Activated naive CD8-positive, alpha-beta T cell treated with anti-CD3 and anti-CD28 coated beads for 36 hours (primary cell): ENCODE measurements at places on chromosomes 2 and 18.
A peak's percentile ranks its signal among the peaks of the same experiment; 100 is the strongest.

- DNase-seq = no peak
Measured at GRCh38 chr2:71877636-71878035, 270.0 kb downstream of the CYP26B1 start.

DNA sequence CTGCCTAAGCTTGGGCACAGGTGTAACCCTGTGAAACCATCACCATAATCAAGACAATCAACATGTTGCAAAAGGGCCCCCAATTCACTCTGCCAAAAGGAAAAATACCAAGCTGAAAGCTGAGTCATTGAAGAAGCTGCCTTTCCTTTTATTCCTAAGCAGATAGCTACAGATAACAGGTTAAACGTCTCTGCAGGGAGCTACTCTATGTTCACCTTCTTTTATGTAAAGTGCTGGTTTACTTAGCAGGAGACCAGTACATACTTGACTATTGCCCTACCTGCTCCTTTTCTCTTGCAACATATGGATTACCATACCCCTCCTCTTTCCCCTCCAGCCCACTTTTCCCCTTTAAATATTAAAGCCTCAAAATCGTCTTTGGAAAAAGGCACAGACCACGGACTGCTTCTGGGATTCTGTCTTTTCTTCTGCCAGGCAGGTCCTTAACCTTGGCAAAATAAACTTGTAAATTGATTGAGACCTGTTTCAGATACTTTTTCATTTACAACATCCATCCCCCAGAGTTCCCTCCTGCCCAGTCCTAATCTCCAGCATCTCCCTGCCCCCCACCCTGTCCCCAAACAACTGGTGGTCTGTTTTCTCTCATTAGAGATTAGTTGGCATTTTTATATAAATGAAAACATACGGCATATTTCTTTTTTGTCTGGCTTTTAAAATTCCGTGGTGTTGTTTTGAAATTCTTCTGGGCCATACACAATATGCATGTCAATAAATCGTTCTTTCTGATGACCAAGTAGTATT is 37.8 kb upstream of the LDLRAD4 start:
- no peak for DNase-seq

- DNase-seq = no peak
Measured at GRCh38 chr18:77524909-77525308, 275.3 kb downstream of the GALR1 start.

GRCh38 chr2:178829299-178829960 is 22.2 kb upstream of the TTN start:
- DNase-seq = no peak

- DNase-seq = no peak
Measured at GRCh38 chr2:42116195-42117181, 52.7 kb upstream of the EML4 start.

DNA sequence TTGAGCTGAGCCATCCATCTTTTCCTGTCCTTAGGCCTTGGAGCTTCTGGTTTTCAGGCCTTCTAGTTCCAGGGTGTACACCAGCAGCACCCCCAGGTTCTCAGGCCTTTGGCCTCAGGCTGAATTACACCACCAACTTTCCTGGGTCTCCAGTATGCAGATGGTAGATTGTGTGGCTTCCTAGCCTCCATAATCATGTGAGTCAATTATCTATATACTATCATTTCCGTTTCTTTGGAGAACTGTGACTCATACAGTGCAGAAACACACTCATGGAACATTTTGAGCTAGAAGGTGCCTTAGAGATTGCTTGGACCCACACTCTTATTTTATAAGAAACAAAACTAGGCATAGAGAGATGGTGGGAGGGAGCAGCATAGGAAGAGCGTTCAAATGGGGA is 167.4 kb downstream of the NCK2 start:
- DNase-seq = no peak

GRCh38 chr2:205868053-205868452 is 185.8 kb downstream of the NRP2 start:
- no peak for DNase-seq

- no peak for DNase-seq
Measured at GRCh38 chr2:217330647-217331046, 470.8 kb upstream of the TNP1 start.

GRCh38 chr2:127103243-127104165 is 3.5 kb downstream of the BIN1 start:
- no peak for DNase-seq

GRCh38 chr2:147862859-147863516 is 18.2 kb downstream of the ACVR2A start:
- DNase-seq = no peak

DNA sequence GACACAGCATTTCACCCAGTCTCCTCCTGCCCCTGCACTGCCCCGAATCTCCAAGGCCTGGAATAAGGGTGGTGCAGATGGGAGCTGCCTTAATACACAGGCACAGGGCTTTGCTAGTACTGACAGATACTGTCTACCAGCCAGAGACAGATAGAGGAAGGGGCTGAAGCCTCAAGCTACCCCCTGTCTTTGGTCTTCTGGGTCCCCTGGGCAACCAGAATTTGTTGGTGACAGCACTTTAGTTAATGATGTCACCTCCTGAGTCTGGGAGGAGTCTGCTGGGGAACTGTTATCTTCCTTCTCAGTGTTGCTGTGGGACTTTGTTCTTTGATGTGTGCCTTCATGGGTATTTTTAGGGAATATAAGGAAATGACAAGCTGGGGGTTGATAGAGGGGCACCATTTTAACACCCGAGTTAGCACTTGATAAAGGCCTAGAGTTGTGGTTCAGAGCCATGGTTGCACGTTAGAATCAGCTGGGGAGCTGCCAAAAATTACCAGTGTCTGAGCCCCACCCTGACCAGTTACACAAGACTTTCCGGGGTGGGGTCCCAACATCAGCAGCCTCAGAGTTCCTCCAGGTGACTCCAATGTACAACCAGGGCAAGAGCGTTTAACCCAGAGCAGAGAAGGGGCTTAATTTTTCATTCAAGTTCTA is 136.8 kb downstream of the SMAD7 start:
- no peak for DNase-seq

DNA sequence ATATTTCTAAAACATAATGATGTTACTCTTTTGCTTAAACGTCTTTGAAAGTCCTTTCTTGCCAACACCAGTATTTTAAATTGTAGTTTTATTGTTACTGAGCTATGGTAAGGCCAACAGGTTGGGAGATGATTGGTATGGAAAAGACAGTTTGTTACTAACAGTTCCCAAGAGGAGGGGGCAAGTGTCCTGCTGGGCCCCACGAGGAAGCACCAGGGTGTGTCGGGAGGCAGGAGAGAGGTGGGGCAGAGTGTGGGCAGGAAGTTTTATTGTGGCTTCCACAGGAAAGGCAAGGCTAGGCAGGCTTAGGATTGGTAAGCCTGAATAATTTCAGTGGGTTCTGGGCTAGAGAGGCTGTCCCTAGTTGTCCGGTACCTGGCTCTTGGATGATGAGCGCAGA is 134.3 kb downstream of the SOCS6 start:
- no peak for DNase-seq

- DNase-seq = no peak
Measured at GRCh38 chr2:138252587-138252986, 249.0 kb upstream of the SPOPL start.

- no peak for DNase-seq
Measured at GRCh38 chr2:143700865-143701264, 571.6 kb downstream of the ARHGAP15 start.

DNA sequence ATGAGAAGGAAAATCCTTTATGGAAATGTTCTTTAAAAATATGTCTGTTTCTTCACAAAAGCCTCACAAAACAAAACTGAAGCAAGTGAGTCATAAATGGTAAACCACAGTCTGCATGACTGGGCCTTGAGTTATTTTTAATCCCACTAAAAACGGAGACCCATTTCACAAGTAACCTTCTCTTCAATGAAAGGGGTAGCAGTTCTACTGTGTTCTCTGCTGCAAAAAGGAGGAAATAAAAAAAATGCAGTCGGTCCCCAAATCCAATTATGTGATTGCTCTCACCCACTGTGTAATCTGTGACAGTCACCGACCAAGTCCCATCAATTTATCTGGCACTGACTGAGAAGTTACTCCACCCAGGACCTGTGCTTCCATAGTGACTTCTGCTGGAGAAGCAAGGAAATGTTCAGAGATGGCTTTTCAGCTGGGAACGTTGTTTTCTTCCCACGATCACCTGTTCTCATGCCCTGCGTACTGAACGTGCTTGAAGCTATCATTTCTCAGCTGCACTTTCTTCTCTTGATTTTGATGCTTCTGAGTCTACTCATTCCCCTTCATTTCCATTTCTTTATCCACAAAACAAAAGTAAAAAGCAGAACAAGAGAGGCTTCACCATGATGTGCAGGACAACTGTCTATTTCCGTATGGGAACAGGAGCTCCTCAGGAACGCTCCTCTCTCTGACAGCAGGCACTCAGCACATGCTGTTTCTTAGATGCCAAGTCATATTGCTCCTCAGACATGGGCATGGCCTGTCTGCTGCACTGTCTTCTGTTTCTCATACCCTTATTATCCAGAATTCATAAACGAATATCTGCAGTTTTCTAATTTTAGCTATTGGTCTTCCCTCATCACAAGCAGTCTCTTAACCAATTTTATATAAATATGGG is 80.0 kb upstream of the TMEM200C start:
- no peak for DNase-seq

GRCh38 chr2:236262238-236262637 is 2.0 kb downstream of the ASB18 start:
- DNase-seq = no peak

- no peak for DNase-seq
Measured at GRCh38 chr2:203669820-203670219, 36.6 kb upstream of the CD28 start.

GRCh38 chr2:119134775-119135174 is 23.8 kb downstream of the C1QL2 start:
- no peak for DNase-seq

GRCh38 chr18:7164323-7165004 is 46.9 kb upstream of the LAMA1 start:
- DNase-seq = no peak

- DNase-seq = no peak
Measured at GRCh38 chr2:112529757-112530156, 12.5 kb upstream of the POLR1B start.

GRCh38 chr18:70500748-70501147 is 211.9 kb downstream of the SOCS6 start:
- DNase-seq = no peak

DNA sequence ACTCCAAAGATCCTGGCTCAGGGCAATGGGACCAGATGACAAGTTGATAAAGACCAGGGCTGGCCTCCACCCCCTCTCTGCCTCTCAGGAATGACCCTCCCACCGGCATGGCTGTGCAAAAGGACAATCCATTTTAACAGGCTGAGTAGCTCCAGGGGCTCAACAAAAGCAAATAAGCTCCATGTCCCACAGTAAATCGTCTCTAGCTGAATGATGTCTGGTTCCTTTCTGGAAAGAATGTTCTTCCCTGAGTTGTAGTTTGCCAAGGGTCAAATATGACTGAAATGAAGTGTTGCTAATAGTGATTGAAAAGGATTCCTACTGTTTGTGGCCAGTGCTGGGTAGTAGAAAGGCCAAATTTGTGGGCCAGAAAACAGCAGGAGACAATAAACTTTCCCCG is 434.4 kb upstream of the ETAA1 start:
- no peak for DNase-seq

GRCh38 chr18:46910856-46911255 is 6.5 kb downstream of the PIAS2 start:
- no peak for DNase-seq

GRCh38 chr18:63111671-63112402 is 207.7 kb downstream of the BCL2 start:
- no peak for DNase-seq

GRCh38 chr2:229270551-229271410 is at the start of gene PID1:
PID1 (minus strand) TSS chr2:229271287; CDS start chr2:229271043, 244 bp downstream.
- DNase-seq = no peak

- peak; percentile 40 for DNase-seq
Measured at GRCh38 chr2:190879474-190880377, 895 bp upstream of the GLS start.

GRCh38 chr18:73514449-73514848 is 633.2 kb downstream of the FBXO15 start:
- no peak for DNase-seq
